ENCODE measurements at places on chromosomes 4 and X. TPM values are rescaled to one million over a fixed set of nuclear protein-coding genes. Genes with fewer than 3 reads are reported as not detected.

GRCh38 chrX:154135458-154136229 is 8.4 kb upstream of the OPN1LW start:
- H3K27me3 ChIP-seq, result no peaks in the 10 kb centered on the region
- H3K36me3 ChIP-seq, result no peaks in the 10 kb centered on the region
- H3K27ac ChIP-seq, result no peak overlapping the region
- H3K4me1 ChIP-seq, result peaks cover 11% of the 10 kb centered on the region

DNA sequence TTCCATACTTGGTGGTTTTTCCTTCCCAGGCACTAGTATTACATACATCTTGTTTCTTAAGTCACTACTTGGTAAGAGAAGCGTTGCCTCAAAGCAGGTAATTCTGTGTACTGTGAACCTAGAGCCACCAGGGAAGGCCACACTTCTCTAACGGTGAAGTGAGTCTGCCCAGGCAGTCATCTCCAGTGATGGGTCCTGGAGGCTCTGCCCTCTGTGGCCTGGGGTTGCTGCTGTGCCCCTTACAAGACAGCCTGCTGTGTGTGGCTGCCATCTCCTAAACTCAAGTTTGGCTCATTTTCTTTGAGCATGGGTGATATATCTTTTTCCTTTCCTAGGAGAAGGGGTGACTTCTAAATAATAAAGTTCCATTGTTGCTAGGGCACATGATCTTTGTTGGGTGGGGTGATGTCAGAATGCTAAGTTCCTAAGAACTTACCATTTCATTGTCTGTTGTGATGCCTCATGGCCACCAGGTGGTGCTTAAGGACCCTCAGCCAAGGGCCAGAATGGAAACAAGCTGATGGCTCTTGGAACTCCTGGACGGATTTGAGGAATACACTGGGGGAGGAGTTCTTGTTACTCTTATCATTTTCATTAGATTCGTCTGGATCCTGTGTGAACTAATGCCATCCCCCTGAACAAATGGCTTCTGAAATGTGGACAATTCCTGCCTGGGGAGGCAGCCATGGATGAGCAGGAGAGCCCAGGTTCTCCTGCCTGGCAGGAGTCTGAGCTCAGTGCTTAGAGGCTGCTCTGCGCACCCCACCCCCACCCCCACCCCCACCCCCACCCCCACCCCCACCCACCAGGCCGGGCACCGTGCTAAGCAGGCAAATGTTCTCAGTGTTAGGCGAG is 41.1 kb upstream of the WDR1 start:
- H3K4me3 ChIP-seq, result no peak overlapping the region
- peak overlapping the region; percentile 18 for H3K27ac ChIP-seq
- H3K27me3 ChIP-seq, result peaks cover 20% of the 10 kb centered on the region

PHKA1 gene
- polyA plus RNA-seq, result not detected

- no peak overlapping the region for H3K27ac ChIP-seq
- H3K4me3 ChIP-seq, result no peak overlapping the region
- H3K4me1 ChIP-seq, result no peaks in the 10 kb centered on the region
- H3K36me3 ChIP-seq, result no peaks in the 10 kb centered on the region
- DNase-seq, result no peak
Observed at GRCh38 chr4:69470561-69470960, 25.1 kb downstream of the UGT2B4 start.

- H3K4me1 ChIP-seq, result peaks cover 30% of the 10 kb centered on the region
- H3K36me3 ChIP-seq, result no peaks in the 10 kb centered on the region
- H3K27ac ChIP-seq, result no peak overlapping the region
- no peak overlapping the region for H3K4me3 ChIP-seq
- H3K27me3 ChIP-seq, result no peaks in the 10 kb centered on the region
- DNase-seq, result no peak
Observed at GRCh38 chrX:42992199-42992943, 214.4 kb upstream of the PPP1R2C start.

DNA sequence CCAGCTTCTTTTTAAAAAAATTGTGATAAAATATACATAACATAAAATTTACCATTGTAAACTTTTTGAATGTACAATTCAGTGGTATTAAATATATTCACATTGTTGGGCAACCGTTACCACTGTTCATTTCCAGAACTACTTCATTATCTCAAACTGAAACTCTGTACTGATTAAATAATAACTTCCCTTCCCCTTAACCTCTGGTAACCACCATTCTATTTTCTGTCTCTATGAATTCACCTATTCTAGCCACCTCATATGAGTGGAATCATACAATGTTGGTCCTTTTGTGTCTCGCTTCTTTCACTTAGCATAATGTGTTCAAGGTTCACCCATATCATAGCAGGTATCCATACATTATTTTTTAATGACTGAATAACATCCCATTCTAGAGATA is 8.3 kb downstream of the GPR50 start:
- H3K27ac ChIP-seq, result no peak overlapping the region
- no peak overlapping the region for H3K4me3 ChIP-seq
- peaks cover 46% of the 10 kb centered on the region for H3K27me3 ChIP-seq
- no peaks in the 10 kb centered on the region for H3K4me1 ChIP-seq
- H3K36me3 ChIP-seq, result peaks cover 8% of the 10 kb centered on the region

DNA sequence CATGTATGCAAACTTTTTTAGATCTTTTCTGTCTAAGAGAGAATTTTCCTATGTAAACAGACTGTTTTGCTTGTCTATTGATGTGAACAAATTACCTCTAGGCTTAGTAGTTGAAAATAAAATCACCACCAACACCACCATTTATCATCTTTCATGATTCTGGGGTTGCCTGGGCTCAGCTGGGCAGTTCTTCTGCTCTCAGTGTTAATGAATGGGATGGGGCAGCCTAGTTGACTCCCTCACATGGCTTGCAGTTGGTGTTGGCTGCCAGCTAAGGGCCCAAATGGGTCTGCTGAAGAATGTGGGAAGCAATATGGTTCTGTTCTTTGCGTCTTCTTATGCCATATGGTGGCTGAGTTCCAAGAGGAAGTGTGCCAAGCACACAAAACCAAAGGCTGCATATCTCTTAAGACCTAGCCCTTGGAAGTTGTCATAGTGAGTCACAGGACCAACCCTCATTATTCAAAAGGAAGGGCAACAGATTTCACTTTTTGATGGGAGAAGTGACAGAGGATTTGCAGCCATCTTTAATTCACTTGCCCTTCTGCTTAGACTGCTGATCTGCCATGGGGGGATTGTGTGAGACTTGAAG is 17.9 kb downstream of the REELD1 start:
- H3K36me3 ChIP-seq, result no peaks in the 10 kb centered on the region
- no peak overlapping the region for H3K27ac ChIP-seq
- H3K27me3 ChIP-seq, result no peaks in the 10 kb centered on the region
- H3K4me1 ChIP-seq, result no peaks in the 10 kb centered on the region
- no peak overlapping the region for H3K4me3 ChIP-seq

TCEAL7 gene
- not detected for polyA plus RNA-seq

AKAP4 gene
- not detected for polyA plus RNA-seq

DNA sequence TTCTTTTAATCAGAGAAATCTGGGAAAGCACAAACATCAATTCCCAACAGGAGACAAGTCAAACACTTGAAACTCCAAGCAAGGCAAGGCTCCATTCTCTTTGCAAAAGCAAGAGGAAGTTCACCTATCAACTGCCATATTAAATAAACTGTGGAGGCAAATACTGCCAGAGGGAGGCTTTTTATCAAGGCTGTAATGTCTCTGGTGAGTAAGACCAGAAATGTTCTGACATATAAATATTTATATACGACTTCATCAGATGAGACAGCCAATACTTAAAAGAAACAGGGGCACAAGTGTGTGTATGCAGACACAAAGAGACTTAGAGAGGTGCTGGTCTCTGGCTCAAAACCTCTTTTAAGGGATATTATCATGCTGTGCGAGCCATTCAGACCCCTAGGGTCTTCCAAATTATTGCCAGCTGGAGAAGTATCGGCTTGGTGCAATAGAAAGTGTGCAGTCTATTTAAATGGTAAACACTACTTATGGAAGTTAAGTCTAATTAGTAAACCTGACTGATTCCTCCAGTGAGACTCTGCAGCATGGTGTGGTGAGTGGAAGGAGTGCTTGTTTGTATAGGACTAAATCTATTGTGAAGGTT is 24.4 kb downstream of the DCX start:
- no peaks in the 10 kb centered on the region for H3K27me3 ChIP-seq
- H3K4me1 ChIP-seq, result no peaks in the 10 kb centered on the region
- no peak overlapping the region for H3K27ac ChIP-seq
- no peak for DNase-seq

CCNB3 gene
- 0.07 TPM for polyA plus RNA-seq

AR gene
- polyA plus RNA-seq, result not detected

GRCh38 chrX:64313624-64314023 is 81.6 kb downstream of the MTMR8 start:
- H3K27me3 ChIP-seq, result no peaks in the 10 kb centered on the region
- no peaks in the 10 kb centered on the region for H3K4me1 ChIP-seq
- H3K36me3 ChIP-seq, result peaks cover 22% of the 10 kb centered on the region
- no peak for DNase-seq
- no peak overlapping the region for H3K4me3 ChIP-seq

SPANXD gene
- not detected for polyA plus RNA-seq

- H3K4me1 ChIP-seq, result no peaks in the 10 kb centered on the region
- H3K36me3 ChIP-seq, result no peaks in the 10 kb centered on the region
- no peak overlapping the region for H3K27ac ChIP-seq
- H3K4me3 ChIP-seq, result no peak overlapping the region
Observed at GRCh38 chr4:23373261-23373660, 516.6 kb downstream of the PPARGC1A start.

PABPC1L2A gene
- not detected for polyA plus RNA-seq

GRCh38 chr4:7226439-7226838 is 34.1 kb downstream of the SORCS2 start:
- H3K27me3 ChIP-seq, result peaks cover 12% of the 10 kb centered on the region
- DNase-seq, result no peak
- no peaks in the 10 kb centered on the region for H3K36me3 ChIP-seq
- H3K4me3 ChIP-seq, result no peak overlapping the region

DNA sequence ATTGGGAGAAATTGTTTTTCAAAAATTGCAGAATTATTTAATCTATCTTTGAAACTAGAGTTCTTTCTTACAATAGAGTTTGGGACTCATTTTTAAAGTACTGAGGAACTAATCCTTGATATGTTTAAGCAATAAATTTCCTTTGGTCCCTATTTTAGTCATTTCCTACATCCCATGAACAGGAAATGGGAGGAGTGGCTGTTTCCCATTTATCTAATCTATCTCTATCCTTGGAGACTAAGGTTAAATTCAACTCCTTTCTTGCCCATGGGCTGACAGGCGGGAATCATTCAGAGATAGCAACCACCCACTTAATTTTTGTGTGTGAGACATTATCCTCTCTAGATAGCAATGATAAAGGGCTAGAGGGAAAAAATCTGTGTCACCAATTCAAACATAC is 131.6 kb upstream of the EMCN start:
- H3K4me3 ChIP-seq, result no peak overlapping the region
- H3K27ac ChIP-seq, result no peak overlapping the region
- no peaks in the 10 kb centered on the region for H3K4me1 ChIP-seq
- DNase-seq, result no peak

DNA sequence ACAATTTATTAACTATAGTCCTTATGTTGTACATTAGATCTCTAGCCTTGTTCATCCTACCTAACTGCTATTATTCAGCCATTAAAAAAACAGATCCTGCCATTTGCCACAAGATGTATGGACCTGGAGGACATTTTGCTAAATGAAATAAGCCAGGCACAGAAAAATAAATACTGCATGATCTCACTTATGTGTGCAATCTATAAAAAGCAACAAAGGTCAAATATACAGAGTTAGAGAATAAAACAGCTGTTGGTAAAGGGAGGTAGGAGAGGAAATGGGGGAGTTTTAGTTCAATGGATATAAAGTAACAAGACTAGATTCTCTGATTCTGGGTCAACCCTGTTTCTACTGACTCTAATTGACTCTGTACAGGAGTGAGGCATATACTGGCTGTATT is 103.3 kb upstream of the FAM9C start:
- peaks cover 13% of the 10 kb centered on the region for H3K36me3 ChIP-seq
- no peak overlapping the region for H3K4me3 ChIP-seq
- no peaks in the 10 kb centered on the region for H3K4me1 ChIP-seq

DNA sequence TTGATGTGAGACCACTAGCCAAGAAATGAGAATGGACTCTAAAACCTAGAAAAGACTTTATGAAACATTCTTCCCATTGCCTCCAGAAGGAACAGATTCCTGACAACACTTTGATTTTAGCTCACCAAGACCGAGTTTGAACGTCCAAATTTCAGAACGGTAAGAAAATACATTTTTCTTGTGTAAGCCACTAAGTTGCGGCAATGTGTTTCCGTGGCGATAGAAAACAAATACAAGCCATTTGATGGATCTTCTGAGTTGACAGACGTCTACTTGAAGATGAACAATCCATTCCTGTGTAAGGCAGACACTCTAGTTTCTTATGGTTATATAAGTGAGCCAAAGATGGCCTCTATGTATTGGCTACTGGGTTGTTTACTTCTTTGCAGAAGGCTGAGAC is 52.5 kb downstream of the HS3ST1 start:
- H3K27ac ChIP-seq, result no peak overlapping the region
- no peaks in the 10 kb centered on the region for H3K4me1 ChIP-seq
- no peak for DNase-seq

GRCh38 chr4:85476381-85476780 is 1.4 kb downstream of the ARHGAP24 start:
- H3K4me3 ChIP-seq, result peak overlapping the region; percentile 93
- H3K36me3 ChIP-seq, result no peaks in the 10 kb centered on the region
- no peaks in the 10 kb centered on the region for H3K27me3 ChIP-seq
- H3K4me1 ChIP-seq, result peaks cover 70% of the 10 kb centered on the region

CXorf66 gene
- polyA plus RNA-seq, result not detected

GRCh38 chrX:132802033-132802432 is 156.4 kb downstream of the HS6ST2 start:
- H3K36me3 ChIP-seq, result no peaks in the 10 kb centered on the region
- DNase-seq, result no peak
- no peak overlapping the region for H3K27ac ChIP-seq
- no peak overlapping the region for H3K4me3 ChIP-seq
- H3K27me3 ChIP-seq, result no peaks in the 10 kb centered on the region

MECP2 gene
- 14.9 TPM for polyA plus RNA-seq

SRP72 gene
- 252 TPM for polyA plus RNA-seq

SMS gene
- 47.2 TPM for polyA plus RNA-seq

GRCh38 chr4:142416121-142416520 is 430.0 kb downstream of the INPP4B start:
- H3K27me3 ChIP-seq, result no peaks in the 10 kb centered on the region
- no peak overlapping the region for H3K4me3 ChIP-seq
- no peak for DNase-seq
- no peaks in the 10 kb centered on the region for H3K4me1 ChIP-seq
- H3K27ac ChIP-seq, result no peak overlapping the region

DNA sequence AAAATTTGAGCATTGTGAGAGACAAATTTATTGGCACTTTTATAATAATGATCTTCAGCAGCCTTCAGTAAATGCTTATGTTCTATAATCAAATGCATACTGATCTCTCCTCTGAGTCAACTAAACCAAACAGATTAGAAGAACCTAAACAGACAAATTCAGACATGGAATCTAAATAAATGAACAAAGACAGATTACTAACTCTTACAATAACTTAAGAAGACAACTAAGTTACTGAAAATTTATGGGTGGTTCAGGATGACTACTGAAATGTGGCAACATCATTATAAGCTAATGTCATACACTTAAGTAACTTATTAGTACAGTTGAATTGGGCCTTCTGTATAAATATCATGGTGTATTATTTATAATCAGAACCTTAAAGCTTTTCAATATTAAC is 127.3 kb downstream of the NEK1 start:
- no peaks in the 10 kb centered on the region for H3K27me3 ChIP-seq
- no peak overlapping the region for H3K4me3 ChIP-seq
- H3K36me3 ChIP-seq, result no peaks in the 10 kb centered on the region
- no peaks in the 10 kb centered on the region for H3K4me1 ChIP-seq

Data from naive B cell (primary cell).